Cardiac septum (tissue), 1 donor: ENCODE measurements at places on chromosomes 2 and 18.

DNA sequence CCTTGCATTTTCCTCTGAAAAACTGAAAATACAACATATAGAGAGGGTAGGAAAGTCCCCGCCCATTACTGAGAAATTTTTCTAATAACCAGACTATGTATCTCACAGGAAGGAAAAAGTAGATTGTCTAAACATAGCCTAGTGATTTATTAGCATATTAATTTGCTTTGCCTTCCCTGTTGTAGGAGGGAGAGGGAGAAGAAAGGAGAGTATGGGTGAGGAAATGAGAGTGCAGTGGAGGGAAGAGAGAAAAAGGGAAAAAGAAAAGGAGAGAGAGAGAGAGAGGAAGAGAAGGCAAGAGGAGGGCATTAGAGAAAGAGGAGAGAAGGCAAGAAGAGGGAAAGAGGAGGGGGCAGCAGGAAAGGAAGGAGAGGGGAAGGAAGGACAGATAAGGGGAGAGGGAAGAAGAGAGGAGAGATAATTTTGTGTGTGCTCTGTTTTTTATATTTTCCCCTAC is 3.6 kb upstream of the KYNU start:
- DNase-seq = no peak

GRCh38 chr2:129756276-129756675 is 223.2 kb upstream of the RAB6C start:
- DNase-seq = no peak

DNA sequence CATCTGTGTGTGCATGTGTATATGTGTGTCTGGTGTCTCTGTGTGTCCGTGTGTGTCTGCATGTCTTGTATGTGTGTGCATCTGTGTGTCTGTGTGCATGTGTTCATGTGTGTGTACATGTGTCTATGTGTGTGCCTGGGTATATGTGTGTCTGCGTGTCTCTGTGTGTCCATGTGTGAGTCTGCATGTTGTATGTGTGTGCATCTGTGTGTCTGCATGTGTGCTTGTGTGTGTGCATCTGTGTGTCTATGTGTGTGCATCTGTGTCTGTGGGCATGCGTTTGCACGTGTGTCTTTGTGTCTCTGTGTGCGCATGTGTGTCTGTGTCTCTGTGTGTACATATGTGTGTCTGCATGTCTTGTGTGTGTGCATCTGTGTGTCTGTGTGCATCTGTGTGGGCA is 207.7 kb downstream of the TNS1 start:
- DNase-seq = no peak

DNA sequence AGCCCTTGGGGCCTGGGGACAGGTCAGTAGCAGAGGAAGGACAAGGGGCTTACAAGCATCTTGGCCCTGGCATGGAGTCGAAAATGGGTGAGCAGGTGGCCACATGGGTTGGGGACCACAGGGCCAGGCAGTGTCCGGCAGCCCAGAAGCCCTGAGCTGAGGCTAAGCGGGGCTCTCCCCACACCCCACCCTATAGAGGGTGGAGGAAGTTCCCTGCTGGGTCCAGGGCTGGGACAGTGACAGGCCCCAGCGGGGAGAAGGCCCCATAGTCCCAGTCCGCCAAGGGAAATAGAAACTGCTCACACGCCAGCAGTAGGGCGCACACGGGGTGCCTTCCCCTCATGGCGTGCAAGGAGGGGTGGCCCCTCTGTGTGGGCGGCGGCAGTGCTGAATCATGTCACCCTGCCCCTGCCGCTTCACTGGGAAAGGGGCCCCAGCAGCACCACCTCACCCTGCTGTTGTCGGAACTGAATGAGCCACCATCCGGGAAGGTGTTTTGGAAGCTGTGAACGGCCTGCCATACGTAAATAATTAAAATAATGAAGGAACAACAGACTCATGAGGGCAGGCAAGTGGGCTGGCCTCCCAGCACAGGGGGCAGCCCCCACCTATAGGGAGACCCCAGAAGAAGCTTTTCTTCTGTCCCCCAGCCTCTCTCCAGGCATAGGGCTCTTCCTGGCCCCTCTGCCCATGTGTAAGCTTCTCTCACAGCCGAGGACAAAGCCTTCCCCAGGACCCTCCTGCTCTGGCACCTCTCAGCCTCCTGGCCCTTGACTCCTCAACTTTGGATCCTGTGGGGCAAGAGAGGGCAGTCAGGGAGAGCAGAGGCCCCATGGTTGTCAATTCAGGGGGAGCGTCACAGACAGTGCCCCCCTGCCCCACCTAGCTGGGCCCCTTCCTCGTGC is 12.7 kb upstream of the DUSP2 start:
- DNase-seq = peak; percentile 56

DNA sequence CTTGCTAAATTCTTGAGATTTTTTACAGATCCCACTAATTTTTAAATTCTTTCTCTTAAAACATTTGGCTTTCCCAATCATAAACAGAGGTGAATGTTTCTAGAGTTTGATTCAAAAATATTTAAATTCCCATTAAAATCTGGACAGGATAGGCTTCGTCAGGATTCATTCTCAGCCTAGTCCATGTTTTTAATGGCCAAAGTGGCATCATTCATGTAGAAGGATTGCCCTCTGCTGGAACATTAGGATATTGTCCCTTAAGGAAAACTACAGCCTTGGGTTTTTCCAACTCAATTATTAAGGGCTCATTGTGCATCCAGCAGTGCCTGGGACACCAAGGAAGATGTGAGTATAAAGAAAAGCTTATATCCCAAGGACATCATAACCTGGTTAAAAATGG is 71.7 kb downstream of the TPGS2 start:
- DNase-seq = no peak
